ENCODE measurements at places on chromosomes 1 and 21.
A peak's percentile ranks its signal among the peaks of the same experiment; 100 is the strongest.

DNA sequence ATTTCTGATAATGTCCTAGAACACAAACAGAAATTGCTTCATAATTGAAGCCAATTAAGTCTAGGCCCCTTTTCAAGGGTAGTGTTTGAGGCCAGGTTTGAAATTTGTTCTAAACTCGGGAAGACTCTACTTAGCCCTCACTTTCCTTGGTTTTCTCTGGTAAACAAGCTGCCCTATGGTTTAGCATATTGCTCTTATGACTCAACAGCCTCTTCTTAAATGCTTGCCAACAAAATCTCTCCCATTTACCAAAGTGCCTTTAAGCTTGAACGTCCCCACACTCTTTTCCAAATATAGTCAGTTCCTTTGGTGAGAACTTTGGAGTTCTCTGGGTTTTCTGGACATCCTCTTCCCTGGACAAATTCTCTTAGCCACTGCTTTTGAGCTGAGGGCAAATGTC is 5.8 kb upstream of the LCE6A start:
- no peak for DNase-seq

GRCh38 chr1:16122916-16123315 is 33.0 kb downstream of the EPHA2 start:
- DNase-seq: peak; percentile 59

GRCh38 chr1:168234846-168235547 is 9.2 kb downstream of the SFT2D2 start:
- no peak for DNase-seq

DNA sequence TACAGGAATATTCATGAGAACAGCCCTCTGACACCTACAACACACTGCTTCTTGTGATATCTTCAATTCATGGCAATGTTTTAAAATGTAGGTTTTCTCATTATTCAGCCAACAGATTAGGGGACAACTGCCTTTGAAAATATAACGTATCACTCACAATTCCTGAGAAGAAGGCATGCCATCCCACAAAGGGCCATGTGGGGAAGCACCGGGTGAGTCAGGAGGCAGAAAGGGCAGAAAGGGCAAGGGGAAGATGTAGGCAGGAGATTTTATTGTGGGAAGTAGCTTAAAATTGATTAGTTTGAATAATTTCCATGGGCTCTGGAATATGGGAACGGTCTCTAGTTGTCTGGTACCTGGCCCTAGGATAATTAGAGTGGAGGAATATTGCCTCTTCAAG is 165.7 kb downstream of the HHIPL2 start:
- no peak for DNase-seq

DNA sequence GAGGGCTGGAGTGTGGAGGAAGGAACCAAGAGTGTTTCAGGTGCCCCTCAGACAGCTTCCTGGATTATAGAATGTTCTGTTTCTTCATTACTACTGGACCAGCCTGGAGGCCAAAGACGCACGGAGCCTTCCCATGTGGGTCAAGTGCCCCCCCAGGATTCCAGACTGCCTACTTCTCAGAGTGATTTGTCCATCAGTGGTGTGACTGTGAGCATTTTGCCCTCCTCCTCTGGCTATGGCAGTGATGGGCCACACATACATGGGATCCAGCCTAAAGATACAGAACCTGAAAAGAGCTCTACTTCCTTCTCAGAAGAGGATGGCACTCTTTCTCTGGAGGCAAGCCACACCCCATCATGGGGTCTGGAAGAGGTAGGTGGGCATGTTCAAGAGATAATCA is 64.9 kb downstream of the MACF1 start:
- DNase-seq: no peak

- no peak for DNase-seq
Observed at GRCh38 chr1:27967884-27968466, 8.2 kb downstream of the XKR8 start.

DNA sequence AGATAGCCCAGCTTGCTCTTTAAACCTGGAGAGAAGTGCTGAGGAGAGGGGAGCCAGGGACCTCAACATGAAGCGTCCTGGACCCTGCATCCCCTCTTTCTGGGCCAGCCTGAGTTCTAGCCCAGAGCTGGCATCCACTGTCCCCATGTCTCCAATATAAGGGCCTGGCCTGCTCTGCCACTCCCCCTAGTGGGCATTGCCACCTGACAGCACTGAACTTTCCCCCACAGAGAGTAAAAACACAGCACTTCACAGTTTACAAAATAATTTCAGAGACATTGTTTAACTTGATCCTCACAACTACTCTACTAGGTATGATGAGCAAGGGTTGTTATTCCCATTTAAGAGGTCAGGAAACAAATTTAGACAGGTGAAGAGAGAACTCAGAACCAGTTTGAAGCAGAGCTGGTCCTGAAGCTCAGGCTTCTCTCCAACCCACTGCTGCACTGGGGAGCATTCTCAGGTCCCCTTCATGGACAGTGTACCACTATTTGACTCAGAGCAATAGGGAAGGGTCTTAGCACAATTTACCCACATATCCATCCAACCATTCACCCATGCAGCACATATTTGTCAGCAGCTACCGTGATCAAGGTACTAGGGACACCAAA is 151.2 kb downstream of the DMRTA2 start:
- no peak for DNase-seq

DNA sequence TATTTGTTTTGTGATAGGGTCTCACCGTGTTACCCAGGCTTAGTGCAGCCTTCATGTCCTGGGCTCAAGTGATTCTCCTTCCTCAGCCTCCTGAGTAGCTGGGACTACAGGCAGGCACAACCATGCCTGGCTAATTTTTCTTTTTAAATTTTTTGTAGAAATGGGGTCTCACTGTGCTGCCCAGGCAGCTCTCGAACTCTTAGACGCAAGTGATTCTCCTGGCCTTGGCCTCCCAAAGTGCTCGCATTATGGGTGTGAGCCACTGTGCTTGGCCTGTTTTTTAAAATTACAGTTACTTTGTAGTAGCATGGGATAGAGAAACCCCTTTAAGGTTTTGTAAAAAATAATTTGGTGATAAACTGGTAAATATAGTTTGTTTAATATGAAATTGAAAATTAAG is 69.9 kb downstream of the RPS6KC1 start:
- DNase-seq: no peak

DNA sequence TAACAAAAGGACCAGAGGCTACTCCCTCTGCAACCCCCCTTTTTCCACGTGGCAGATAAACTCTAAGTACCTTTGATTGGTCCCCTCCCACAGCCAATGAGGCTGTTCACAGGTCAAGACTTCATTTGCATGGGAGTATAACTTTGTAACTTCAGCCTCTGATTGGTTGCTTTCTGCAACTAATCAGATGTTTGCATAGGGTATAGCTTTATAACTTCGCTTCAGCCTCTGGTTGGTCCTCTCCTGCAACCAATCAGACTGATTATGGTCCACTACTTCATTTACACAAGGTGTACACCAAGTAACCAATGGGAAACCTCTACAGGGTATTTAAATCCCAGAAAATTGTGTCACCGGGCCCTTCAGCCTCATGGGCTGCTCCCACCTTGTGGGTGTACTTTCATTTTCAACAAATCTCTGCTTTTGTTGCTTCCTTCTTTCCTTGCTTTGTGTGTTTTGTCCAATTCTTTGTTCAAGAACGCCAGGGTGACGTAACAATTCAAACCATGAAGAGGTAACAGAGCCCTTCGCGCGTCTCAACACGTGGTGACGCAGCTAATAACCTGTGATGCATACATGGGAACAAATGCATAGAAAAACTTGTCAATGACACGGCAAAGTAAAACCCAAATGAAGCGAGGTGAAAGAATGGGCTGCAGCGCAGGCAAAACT is 47.2 kb downstream of the VPS26C start:
- no peak for DNase-seq

DNA sequence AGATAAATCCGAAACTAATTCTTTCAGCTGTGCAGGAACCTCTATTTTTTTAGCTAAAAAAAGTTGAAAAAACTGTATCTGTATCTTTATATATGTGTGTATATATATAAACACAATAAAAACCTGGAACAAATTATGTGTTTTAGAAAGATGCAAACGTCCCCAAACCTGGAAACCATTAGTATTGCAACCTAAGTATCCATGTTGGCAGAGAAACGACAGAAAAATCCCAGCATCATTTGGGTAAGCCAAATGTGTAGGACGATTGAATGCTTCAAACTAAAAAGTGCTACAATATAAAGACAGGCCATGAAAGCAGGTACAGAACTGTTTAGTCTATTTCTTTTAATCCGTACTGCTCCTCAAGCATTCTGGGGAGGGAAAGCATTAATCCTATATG is 87.9 kb downstream of the AHCTF1 start:
- DNase-seq: no peak

- DNase-seq: no peak
Observed at GRCh38 chr1:200373811-200374231, 36.0 kb downstream of the ZNF281 start.

DNA sequence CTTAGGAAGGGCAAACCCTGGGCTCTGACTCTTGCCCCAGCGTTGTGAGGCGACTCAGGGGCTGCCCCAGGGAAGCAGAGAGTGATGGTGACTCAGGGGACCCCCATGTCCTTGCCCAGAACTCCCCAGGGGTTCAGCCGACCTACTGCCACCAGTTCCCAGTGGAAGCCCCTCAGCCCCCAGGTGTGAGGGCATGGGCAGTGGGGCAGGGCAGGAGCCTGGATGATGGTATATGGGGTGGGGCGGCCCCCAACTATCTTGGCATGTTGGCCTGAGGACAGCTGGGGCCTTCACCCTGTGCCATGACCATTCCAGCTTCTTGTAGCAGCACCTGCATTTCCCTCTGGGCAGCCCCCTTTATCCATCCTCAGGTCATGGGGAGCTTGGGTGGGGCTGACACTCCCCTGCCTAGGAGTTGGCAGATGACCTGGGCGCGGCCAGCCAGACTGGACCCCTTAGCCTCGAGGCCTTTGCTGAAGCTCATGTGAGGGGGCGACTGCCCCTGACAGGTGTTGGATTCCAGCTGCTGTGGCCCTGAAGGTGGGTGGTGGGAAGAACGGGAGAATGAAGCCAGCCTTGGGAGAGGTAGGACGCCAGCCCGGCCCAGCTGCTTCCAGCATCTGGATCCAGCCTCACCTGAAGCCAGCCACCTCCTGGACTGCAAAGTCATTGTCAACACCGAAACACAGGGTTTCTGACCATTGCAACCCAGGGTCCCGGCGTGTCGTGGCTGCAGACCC is 1.8 kb upstream of the FNDC10 start:
- DNase-seq: no peak

- DNase-seq: no peak
Observed at GRCh38 chr1:109896681-109897080, 14.0 kb upstream of the CSF1 start.

DNA sequence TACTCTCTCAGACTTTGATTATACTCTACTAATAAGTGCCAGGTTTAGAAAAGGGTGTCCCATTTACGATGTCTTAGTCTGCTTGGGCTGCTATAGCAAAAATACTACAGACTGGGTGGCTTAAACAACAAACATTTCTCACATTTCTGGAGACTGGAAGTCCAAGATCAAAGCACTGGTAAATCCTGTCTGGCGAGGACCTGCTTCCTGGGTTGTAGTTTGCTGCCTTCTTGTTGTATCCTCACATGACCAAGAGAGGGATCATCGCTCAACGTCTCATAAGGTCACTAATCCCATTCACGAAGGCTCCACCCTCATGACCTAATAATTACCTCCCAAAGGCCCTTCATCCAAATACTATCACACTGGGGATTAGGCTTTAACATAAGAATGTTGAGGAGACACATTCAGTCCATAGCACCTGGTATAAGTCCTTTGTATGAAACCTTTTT is 12.0 kb downstream of the PRDX6 start:
- no peak for DNase-seq

All from left hindlimb (tissue), 1 donor.